Daoy (cell line): ENCODE measurements at places on chromosomes 2 and 18. TPM values are rescaled to one million over a fixed set of nuclear protein-coding genes. Genes with fewer than 3 reads are reported as not detected.

HRH4 gene
- total RNA-seq, result 0.06 TPM in 1 of 2 replicates, not detected in the other

SCG2 gene
- total RNA-seq, result 0.95 and 3.0 TPM in 2 replicates

- peak; percentile 59 for DNase-seq
Measured at GRCh38 chr2:213021971-213022899, 129.2 kb downstream of the IKZF2 start.

LINC00305 gene
- total RNA-seq, result not detected in 2 replicates

- DNase-seq, result no peak
Measured at GRCh38 chr2:204973616-204974015, 428.3 kb downstream of the PARD3B start.

DNA sequence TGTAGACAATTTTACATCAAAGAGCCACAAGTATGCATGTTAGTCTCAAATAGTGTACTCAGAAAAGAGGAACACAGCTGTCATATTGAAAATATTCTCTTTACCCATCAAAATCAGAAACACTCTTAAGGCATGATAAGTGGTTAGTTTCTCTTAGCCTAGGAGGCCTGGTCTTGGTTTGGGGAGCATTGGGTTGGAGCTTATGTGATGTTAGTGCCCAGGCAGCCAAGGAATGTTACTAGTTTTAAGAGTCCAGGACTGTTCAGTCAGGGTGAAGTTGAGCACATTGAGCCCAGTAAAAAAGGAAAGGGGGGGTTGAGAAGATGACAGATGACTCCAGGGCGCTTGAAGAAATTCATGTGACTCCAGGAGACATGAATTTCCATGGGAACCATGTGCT is 340.6 kb downstream of the HRH4 start:
- DNase-seq, result no peak

GRCh38 chr18:64275593-64276300 is 126.9 kb upstream of the LINC00305 start:
- no peak for DNase-seq

DNA sequence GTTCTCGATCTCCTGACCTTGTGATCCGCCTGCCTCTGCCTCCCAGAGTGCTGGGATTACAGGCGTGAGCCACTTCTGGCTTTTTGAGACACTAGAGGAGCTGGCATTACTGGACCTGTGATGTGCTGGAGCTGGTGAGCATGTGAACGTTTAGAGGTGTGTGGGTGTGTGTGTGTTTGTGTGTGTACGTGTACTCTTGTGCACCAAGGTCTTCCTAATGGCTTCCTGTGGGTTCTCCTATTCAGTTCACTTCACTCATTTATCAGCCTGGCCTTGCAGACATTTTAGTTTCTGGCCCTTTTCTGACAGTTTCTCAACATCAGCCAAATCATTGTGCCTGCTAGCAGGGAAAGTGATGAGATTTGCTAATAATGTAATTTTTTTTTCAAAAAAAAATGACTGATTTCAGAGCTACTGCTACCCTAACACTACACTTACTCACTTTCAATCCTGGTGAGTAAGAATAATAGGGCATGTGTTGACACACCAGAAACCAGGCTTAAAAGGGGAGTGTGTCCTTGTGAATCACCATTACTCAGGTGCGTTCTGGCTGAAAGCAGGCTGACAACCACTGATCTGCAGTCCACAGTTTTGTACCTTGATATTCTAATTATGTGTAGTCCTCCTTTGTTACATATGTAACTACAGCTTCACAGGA is 41.0 kb upstream of the ACTR3 start:
- peak; percentile 41 for DNase-seq

ATL2 gene
- 132 and 169 TPM in 2 replicates for total RNA-seq

RBKS gene
- 1.7 and 3.4 TPM in 2 replicates for total RNA-seq

CASP10 gene
- total RNA-seq, result 2.3 and 2.9 TPM in 2 replicates

DNA sequence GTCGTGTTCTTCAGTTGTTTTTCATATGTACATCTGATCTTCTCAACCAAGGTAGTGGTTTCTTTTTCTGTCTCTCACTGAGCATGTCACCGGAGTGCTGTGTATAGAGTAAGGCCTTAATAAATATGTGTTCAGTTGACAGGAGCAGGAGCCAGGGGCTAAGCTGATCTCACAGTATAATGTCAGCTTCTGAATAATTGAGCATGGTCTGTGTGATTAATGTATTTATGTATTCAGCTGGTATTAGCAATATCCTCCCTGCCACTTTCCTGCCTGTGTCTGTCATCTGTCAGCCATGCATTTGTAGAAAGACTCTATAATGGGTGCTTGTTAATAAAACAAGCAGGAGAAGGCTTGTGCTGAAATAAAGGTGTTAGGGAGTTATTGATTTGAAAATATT is 198.9 kb downstream of the ADCYAP1 start:
- DNase-seq, result no peak

DNA sequence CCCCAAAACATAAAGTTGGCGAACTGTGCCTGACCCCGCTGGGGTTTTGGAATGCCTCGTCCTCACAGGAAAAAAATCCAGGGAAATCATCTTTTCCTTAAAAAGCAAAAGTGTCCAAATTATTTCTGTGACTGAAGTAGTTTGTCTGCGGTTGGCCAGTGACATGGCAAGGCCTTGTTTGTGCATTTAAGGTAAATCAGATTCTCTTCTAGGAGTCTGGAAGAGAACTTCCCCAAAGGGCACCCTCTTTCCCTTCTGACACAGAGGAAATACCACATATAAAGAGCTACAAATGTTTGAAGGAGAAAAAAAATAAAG is 737 bp upstream of the CYB5A start:
- DNase-seq, result no peak

DNA sequence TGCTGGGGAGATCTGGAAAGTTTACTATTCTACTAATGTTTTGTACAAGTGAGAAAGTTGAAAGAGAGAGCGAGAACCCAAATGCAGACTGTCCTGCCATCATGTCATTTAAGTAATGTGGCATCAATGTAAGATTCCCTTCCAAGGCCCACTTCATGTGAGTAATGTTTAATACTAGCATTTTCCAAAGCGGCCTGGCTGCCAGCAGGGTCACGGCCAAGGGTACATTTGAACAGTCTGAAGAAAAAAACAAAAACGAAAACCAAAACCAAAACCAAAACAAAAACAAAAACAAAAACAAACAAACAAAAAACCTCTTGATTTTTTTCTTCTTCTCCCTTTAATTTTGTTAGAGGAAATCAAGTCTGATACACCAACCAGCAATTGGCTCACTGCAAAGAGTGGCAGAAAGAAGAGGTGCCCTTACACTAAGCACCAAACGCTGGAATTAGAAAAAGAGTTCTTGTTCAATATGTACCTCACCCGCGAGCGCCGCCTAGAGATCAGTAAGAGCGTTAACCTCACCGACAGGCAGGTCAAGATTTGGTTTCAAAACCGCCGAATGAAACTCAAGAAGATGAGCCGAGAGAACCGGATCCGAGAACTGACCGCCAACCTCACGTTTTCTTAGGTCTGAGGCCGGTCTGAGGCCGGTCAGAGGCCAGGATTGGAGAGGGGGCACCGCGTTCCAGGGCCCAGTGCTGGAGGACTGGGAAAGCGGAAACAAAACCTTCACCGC is 2.2 kb downstream of the HOXD10 start:
- peak; percentile 39 for DNase-seq

SPP2 gene
- total RNA-seq, result not detected in 2 replicates

GRCh38 chr2:181005326-181005655 is 24.9 kb downstream of the UBE2E3 start:
- no peak for DNase-seq

DNA sequence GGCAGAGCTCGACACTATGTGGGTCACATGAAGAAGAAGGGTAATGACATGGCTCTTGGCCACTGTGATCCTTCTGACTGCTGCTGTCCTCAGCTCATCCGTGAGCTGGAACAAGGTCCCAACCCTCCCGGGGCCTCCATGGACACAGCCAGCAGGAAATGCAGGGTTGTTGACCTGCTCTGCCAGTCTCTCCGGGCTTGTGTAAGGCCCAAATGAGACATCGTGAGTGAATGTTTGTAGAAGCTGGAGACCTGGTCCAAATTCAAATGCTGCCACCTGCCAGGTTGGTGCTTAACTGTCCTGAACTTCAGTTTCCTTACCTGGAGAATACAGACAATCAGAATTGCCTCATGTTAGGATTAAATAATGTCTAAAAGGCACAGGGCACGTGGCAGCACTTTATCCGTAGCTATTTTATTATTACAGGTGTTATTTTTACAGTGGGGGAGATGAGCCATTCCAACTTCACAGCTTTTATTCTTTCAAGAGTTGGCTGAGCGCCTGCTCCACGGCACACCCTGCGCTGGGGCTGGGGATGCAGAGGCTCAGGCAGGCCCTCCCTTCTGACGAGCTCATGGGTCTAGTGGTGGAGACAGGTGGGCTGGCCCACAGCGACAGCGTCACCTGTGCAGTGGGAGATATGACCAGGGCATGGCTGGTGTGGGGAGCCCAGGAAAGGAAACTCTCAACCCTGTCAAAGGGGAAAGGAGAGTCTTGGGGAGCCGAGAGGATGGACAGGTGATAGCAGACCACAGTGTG is 15.1 kb downstream of the ARHGEF4 start:
- no peak for DNase-seq

MALL gene
- total RNA-seq, result 0.34 TPM in 1 of 2 replicates, not detected in the other

- no peak for DNase-seq
Measured at GRCh38 chr2:43480874-43481273, 115.0 kb downstream of the THADA start.

DNA sequence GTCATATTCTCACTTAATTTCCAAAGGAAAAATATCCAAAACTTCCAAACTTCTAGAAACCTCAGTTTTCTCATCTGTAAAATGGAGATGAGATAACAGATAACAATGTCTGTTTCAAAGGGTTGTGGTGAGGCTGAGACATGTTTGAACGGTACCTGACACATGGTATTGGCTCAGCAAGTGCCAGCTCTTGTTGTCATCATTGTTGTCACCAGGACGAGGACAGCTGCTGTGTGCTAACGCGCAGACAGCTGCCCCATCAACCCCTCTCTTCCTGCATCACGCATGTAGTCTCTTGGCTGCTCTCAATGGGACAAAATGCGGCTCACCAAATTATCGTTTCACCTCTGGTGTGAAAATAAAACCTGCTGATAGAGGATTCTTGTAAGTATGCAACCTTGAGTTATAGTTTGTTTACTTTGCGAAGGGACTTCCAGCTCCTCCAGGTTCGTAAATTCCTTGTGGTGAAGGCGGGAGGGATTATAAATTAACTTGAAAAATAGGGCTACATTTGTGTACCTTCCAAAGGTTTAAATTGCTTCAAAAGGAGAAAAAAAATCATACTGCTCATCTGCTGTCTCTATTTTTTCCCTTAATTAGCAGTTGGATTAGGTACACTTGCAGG is 605.4 kb downstream of the BCL11A start:
- no peak for DNase-seq

STARD6 gene
- 0.11 TPM in 1 of 2 replicates, not detected in the other for total RNA-seq

GRCh38 chr2:64980183-64980582 is 9.0 kb upstream of the SLC1A4 start:
- DNase-seq, result no peak

- DNase-seq, result no peak
Measured at GRCh38 chr18:52624702-52625101, 284.7 kb downstream of the DCC start.

FBXO15 gene
- total RNA-seq, result 0.63 and 0.91 TPM in 2 replicates

- no peak for DNase-seq
Measured at GRCh38 chr2:240277807-240278522, 137.5 kb upstream of the OTOS start.

- no peak for DNase-seq
Measured at GRCh38 chr2:56009758-56010458, 86.3 kb upstream of the EFEMP1 start.

- no peak for DNase-seq
Measured at GRCh38 chr2:136217996-136218395, 100.0 kb upstream of the CXCR4 start.

- DNase-seq, result peak; percentile 79
Measured at GRCh38 chr2:150125708-150126107, 361.8 kb downstream of the RND3 start.

GRCh38 chr18:24475926-24476589 is 15.6 kb downstream of the HRH4 start:
- no peak for DNase-seq

DNA sequence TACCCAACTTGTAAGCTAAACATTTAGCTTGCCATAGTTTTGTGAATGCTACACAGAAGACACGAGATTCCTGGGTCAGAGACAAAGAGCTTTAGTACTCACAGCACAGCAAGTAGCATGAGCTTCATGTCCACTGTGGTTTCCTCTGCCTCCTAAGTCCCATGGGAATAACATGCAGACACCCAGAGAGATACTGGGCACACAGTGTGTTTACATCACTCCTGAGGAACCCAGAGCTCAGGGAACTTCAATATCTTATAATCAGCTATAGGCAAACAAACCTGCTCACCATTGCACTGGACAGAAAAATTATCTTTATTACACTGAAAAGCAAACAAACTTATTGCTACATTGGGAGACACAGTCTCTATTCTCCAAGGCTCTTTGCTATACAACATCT is 14.5 kb upstream of the NCK2 start:
- DNase-seq, result no peak

DNA sequence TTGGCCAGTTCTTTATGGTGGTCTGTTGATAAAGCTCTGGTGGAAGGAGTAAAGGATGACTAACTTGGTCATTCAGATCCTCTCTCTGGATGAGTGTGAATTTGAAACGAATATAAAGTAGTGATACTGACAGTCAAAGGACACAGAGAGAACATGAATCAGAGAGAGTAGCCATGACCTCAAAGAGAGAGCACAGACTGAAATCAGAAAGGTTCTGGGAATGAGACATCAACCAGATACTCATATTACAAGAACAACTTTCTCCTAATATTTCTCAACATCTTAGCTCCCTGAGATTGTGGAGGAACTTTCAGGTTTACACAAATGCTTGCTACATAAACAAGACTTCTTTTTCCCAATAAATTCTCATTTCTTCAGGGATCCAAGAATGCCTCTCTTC is 849.1 kb upstream of the CHAC2 start:
- no peak for DNase-seq

DNA sequence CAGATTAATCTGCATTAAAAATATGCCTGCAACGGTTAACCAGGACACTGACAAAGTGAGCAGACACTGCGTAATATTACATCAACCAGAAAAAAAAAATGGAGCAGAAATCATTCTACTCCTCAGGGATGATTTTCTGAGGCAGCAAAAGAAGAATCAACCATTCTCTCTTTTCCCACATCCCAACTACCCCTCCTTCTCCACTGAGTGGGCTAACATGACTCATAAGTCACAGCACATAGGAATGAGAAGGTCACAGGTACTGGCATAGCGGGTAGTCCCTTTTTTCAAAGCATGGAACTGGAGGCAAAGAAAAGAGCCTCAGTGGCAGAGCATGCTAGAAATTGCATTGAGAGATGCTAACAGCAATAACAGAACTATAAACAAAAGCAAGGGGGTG is 54.3 kb upstream of the TSPYL6 start:
- DNase-seq, result peak; percentile 13

DSEL gene
- total RNA-seq, result 0.06 and 0.18 TPM in 2 replicates

CIB4 gene
- not detected in 2 replicates for total RNA-seq

- no peak for DNase-seq
Measured at GRCh38 chr2:15990151-15991101, 50.1 kb downstream of the MYCN start.

GRCh38 chr2:231597627-231598026 is 5.0 kb downstream of the TEX44 start:
- DNase-seq, result no peak

GRCh38 chr18:77141401-77142118 is 9.0 kb upstream of the MBP start:
- DNase-seq, result no peak

GRCh38 chr2:41033127-41033526 is 581.2 kb upstream of the SLC8A1 start:
- no peak for DNase-seq

SCYGR4 gene
- total RNA-seq, result not detected in 2 replicates

GRCh38 chr2:214774108-214774507 is 35.4 kb downstream of the BARD1 start:
- no peak for DNase-seq

GRCh38 chr2:67918471-67918870 is 144.3 kb downstream of the C1D start:
- no peak for DNase-seq

SYT4 gene
- not detected in 2 replicates for total RNA-seq
